ENCODE measurements at places on chromosomes 1 and 21. TPM values are rescaled to one million over a fixed set of nuclear protein-coding genes. Genes with fewer than 3 reads are reported as not detected.

GRCh38 chr1:234619071-234619480, 9.1 kb upstream of the IRF2BP2 start:
- no peak for DNase-seq

DNA sequence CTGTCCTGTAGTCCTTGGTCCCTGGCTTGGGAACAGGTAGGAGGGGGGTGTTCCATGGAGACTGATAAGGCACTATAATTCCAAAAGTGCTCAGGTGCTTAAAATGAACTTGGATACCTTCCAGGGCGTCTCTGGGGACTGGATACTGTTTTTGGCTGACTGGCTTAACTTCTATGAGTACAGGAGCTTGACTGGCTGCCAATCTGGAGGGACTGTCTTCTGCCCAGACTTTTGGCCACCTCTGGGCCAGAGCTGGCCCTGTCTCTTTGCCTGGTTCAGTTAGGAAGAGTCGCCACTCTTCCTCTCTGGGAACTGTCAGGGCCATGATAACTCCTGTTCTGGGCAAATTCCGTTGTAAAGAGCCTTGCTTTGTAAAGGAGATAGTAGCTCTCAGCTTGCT, 407.0 kb downstream of the TGFB2 start:
- no peak for DNase-seq

DNA sequence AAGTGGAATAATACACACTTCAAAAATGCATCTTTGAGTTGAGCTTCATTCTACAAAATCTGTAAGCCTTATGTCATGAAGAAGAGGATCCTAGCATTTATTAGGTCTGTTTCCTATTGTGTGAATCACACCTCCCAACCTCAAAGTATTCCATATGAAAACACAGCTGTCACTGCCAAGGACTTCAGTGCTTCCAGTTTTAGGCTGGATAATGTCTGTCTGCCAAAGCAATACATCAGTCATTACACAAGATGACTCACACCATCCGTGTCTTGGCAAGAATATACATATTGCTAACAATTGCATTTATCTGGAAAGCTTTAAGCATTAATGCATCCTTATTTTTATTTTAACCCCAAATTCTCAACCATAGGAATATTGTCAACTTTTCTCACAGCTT, 125.7 kb upstream of the TMPRSS15 start:
- no peak for DNase-seq

Gene SPRR2E
- total RNA-seq = not detected

DNA sequence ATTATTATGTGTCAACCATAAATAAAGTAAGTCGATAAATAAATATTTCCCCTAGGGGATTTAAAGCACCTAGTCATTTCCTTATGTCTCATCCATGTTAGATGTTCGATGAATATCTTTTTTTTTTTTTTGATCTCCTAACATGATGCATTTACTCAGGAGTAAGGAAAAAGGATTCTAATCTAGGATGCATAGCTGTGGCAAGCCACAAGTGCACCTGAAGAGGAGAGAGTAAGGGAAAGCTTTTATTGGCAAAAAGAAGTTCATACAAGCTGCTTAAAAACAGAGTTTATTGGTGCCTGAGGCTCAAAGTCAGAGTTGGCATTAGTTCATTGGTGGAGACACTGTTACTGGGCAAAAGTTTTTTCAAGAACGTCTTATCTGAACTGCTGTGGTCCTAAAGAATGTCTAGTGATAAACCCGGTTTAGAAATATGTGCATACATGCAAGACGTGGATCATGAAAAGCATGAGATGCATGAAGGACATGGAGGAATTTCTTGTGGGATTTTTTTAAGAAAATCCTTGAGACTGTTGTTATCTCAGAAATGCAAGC, 51.7 kb downstream of the SWT1 start:
- DNase-seq = no peak

Gene GPR153
- total RNA-seq = 7.0 TPM

DNA sequence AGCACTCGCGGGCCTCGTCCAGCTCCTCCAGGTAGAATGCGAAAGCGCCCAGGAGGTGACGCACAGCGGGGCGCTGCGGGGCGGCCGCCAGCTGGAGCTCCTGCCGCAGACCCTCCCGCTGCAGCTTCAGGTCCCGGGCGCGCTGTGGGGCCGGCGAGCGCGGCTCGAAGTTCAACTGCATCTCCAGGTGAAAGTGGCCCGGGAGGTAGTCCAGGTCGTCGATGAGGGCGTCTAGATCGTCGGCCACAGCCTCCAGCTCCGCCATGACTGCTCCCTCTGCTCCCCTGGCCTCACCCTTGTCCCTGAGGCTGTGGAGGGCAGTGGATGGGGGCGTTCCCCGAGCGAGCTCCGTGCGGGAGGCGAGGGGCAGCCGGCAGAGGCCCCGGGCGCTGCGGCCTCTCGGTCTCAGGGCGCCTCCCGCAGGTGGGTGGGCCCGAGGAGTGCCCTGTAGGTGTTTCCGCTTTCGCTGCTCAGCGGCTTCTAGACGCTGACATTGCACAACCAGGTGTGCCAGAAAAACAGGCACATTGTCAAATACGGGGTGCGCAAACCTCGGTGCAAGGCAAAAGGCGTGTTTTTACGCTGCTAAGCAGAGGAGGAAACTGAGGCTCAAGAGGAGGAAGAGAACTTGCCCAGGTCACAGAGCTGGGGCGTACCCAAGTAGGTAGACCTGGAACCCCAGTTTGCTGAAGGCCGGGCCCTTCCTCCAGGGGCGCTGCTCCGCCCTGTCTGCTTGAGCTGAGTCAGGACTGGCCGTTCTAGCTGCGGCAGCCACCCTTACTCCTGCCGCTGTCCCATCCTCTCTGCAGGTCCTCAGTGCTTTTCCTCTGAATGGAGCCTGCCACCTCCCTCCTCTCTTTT, at the start of gene TTC22:
TSS of gene TTC22 (minus strand) at position 425 of the 861 bp plus-strand sequence. CDS start at position 265, 160 bp downstream.
- peak; percentile 89 for DNase-seq

GRCh38 chr1:151989211-151989862, 4.3 kb downstream of the S100A10 start:
- DNase-seq = no peak

DNA sequence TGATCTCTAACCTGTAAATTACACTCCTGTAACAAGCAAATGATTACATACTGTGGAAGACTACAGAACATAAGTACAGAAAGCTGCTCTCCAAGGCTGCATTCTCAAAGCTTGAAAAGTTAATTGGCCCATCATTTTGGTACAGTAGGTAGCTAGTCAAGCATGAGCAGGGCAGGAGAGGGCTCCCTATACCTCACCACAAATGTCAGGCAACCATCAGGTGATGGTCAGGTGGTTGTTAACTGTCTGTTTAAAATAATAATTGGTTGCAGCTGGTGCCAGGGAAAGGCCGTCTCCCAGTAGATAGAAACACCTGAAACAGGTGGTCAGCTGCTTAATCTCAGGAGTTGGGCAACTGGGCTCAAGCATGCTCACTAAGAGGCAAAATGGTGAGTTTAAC, 13.1 kb upstream of the SLC1A7 start:
- no peak for DNase-seq

DNA sequence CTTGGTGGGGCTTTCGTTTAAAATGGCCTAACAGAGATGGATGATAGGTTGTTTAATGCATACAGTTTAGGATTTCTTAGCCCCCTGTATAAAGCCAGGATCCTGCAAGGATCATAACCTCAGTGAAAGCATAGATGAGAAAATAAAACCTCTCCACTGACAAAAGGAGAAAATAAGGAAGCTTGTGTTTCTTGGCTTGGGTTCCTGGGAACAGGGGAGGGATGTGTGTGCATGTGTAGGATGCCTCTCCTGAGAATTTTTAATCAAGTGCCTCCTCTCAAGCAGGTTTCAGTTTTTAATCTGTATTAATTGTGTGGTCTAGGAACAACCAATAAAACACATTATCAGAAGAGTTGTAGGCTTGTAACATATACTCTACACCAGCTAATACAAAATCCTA, 26.1 kb downstream of the PRKACB start:
- no peak for DNase-seq

DNA sequence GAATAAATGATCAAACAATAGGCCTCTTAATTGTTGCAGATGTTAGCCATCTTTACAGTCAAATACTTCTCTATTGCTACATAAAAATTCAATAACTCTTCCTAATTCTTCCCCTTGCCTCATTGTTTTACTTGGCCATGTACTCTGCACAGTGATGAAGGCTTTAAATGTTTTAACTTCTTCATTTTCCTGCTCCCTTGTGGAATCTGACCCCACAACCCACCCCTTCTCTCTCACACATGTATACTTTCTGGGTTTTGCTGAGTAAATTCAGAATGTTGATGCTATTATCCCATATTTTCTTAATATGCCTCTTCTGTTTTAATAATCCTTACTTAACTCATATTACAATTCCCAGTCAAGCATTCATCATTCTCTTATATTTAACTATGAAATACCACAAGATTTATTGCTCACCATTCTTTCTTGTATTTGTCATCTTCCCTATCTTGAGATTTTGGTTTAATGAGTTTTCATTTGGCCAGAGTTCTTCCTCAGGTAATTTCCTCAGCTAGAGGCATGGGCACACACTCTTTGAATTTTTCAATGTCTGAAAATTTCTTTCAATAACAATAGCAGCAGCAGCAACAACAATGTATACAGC, 327.8 kb upstream of the USP24 start:
- no peak for DNase-seq

Gene AKR7A3
- total RNA-seq = 0.32 TPM

DNA sequence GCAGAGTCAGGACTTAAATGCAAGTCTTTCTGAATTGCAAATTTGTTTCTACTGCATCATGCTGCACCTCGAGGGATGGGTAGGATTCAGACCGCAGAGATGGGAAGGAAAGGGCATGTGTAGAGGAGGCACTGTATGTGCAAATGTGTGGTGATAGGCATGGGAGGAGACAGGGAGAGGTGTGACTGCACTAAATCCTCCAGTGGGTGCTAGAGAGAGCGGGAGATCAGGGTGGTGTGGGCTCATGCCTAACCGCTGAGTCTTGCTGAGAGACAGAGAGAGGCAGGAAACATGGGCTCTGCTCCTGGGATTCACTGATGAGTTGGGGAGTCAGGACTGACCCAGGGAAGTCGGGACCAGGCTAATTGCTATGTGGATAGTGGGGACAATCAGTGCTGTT, 61.1 kb downstream of the PTPRU start:
- DNase-seq = no peak

GRCh38 chr1:115761601-115762302, 6.8 kb downstream of the CASQ2 start:
- no peak for DNase-seq

DNA sequence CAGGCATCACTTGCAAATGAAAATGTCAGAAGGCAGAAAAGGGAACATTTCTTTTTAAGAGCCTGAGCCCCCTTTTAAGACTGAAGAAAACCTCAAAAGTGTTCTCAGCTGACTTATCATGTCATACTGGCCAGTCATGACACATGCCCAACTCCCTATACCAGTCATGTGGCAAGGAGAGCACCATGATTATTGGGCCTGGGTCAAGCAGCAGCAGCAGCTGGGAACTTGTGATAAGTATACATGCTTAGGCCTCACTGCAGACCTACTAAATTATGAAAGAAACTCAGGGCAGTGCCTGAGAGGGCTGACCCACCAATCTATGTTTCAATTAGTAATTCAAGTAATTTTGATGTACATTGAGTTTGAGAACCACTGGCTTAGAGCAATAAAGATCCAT, 8.6 kb downstream of the RO60 start:
- no peak for DNase-seq

DNA sequence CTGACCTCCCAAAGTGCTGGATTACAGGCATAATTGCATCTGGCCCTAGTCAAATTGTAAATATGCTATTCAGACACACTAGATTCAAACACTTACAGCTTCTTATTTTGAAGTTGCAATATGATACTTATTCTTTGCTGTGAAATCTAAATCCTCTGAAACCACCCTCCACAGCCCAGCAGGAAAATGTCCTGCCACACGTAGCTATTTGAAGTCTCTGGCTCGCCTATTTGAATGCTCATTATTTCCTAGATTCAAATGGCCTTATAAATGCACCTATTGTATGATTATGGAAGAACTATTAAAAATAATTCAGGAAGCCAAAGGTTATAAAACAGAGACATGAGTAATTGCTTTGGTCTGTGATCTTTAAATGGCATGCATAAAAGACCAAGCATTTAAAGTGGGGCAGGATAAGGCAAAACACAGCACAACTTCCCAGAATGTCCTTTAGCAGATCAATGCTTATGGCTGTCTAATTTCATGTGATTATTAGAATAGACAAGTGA, 26.6 kb upstream of the FBXO28 start:
- DNase-seq = no peak

DNA sequence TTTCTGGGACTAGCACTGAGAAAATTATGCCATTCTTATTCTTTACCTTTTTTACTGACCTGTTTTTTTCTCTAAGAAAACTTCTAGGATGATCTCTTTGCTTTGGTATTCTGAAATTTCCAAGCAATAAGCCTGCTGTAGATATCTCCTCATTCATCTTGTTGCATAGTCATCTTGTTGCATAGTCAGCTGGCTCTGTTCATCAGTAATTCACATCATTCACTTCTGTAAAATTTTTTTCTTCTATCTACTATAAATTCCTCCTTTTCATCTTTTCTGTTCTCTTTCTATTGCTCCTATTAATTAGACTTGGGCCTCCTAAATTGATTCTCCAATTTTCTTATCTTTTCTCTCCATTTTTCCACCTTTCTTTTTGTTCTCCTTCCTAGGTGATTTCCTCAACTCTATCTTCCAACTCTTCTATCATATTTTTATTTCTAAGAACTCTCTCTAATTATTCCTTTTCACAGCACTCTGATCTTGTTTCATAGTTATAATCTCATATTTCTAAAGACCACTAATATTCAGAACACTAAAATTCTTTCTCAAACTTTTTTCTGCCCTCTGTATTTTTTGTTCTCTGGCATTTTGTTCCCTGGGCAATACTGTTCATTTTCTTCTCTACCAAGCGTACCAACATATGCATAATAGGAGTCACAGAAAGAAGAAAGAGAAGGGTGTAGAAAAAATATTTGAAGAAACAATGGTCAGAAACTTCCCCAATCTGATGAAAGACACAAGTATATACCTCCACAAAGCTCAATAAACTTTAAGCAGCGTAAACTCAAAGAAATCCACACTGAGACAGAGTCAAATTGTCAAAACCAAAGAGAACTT, 17.7 kb downstream of the TUT4 start:
- DNase-seq = no peak

GRCh38 chr1:206842854-206843253, 22.6 kb upstream of the IL20 start:
- no peak for DNase-seq

- DNase-seq = no peak
Measured at GRCh38 chr1:64755361-64755760, 10.5 kb downstream of the RAVER2 start.

Gene CHIT1
- total RNA-seq = not detected

Gene LIN9
- 13.1 TPM for total RNA-seq

DNA sequence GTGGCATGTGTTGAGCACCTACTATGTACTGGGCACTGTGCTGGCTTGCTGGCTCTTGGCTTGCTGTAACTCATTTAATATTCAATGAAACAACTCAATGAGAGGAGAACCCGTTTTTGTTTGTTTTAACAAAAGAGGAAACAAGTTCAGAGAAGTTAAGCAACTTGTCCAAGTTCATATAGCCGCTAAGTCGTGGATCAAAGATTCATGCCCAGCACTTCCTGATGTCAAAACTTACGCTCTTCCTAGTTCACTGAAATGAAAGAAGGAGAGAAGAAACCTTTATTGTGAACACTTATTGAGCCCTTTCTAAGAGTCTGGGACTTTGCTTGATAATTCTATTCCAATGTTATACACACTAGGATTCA, 475.9 kb downstream of the PTPRU start:
- no peak for DNase-seq

Gene TTC24
- total RNA-seq = not detected
